ENCODE measurements at places on chromosomes 1 and 21.

DNA sequence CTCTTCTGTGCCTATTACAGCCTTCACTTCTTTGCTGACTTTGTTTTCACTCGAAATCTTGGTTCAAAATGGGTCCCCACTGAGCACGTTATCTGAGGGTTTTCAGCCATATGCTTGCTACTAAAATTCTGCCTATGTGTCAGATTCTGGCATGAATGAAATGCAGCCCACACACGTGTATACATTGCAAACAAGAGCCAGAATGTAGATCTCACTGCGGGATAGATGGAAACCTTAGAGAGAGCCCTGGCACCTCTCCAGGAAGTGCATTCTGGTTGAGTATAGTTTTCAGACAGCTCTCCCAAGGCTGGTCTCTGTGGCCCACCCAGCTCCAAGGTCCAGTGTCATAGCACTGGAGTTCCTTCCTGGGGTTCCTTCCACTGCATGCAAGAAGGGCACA is 234.7 kb upstream of the GJB5 start:
- DNase-seq = no peak

DNA sequence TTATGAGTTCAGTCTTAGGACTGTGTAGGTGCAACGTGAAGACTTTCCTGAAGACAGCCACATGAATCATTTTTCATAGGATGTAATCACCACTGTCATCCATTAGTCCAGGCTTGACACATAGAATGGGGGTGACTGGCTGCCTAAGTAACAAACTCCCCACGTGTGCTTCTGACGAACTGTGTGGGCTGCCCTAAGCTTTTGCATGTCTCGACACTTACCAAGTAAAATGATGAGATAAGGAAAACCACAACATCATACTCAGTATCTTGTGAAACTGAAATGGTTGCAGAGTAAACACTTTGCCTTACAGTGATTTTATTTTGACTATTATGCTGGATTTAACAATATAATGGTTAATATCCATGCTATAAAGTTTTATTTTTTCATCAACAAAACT is 19.5 kb downstream of the ERG start:
- DNase-seq = peak; percentile 69

GRCh38 chr21:34693192-34693810 is 24.5 kb downstream of the CLIC6 start:
- DNase-seq = peak; percentile 79

DNA sequence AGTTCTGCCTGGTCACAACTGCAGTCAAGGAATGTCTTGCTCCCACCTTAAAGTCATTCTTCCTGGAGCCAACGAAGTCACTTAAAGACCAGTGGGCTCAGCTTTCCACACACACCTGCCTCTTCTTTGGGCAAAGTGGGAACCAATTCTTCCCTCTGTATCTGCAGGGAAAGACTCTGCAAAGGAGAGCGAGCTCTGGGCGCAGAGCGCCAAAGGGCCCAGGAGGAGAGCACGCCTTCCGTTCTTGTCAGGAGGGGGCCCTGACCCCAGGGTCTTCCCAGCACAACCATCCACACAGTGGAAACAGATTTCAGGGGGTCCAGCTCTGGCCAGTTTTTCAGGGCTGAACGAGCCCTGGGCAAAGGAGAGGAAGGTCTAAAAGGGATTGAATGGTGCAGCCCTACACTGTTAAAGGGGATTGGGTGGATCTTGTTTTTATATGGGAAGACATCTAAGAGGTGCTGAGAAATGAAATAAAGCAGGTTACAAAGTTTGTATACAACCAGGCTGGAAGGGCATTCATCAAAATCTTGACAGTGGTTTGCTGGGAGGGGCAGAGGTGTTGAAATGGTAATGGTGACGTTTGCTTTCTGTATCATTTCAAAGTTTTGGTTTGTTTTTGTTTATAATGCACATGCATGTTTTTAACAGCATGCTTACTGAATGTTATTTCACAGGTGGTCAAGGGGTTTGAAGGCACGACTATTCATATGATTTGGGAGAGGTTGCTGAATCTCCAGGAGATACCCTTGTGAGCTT is 6.8 kb upstream of the OLIG2 start:
- DNase-seq = no peak

DNA sequence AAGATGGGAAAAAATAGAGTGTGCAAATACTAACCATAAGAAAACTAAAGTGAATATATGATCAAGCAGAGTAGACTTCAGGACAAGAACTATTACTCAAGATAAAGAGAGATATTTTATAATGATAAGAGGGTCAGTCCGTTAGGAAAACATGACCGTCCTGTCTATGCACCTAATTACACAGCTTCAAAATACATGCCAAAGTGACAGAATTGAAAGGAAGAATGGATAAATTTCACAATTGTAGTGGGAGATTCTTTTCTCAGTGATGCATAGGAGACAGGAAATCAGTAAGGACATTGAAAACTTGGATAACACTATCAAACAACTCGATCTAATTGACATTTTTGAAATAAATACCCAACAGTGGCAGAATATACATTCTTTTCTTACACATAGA is 489.0 kb downstream of the CAMTA1 start:
- no peak for DNase-seq

DNA sequence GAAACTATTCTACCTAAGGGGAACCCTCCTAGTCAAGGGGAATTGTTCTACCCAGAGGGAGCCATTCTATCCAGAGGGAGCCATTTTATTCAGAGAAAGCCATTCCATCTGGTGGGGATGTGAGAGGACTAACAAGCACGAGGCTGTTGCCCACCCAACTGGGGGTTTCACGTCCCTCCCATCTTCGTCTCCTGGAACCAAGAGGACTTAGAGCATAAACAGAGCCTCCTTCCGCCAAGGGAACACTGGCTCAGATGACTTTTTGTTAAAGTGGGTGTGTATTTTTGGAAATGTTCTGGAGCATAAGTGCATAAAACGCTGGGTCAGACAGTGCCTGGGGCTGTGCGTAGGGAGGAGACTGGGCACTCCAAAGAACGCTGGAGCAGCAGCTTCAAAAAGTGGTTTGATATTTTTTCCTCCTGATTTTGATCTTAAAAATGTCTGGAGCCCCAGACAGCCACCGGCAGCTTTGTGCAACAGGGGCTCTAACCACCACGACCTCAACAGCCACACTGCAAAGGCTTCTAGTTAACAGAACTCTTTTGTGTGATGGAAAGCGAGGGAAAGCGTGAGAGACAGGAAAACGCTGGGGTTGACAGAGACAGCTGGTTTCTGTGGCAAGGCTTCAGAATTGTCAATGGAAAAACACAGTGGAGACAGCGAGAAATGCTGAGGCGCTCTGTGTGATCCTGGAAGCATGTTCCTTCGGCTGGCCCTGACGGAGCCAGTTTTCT is 363.6 kb upstream of the CAMK1G start:
- DNase-seq = no peak

DNA sequence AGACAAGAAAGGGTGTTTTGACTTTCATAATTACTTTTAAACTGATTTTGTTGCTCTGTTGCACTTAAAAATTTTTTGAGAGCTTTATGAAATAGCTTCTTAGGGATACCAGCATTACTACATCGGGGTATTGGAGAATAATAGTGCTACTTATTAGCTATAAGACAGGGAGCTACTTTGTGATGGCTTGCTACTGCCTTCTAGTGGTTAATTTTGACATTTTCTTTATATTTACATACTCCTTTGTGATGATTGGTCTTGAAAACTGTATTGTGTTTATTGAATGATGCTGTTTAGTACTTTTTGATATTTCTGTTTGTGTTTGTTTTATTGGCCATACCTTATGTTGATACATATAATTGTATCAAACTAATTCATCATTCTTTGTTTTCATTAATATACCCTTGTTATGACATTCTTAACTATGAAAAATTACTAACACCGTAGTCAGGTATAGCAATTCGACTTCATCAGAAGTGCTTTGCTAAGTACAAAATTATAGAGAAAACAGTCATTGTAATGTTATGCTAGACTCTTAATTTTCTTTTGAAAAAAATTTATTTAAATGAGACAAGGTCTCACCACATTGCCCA is 85.5 kb downstream of the CLIC4 start:
- DNase-seq = peak; percentile 47

- DNase-seq = no peak
Measured at GRCh38 chr1:228987286-228987685, 252.0 kb downstream of the RHOU start.

GRCh38 chr1:17768651-17769241 is 13.6 kb downstream of the ACTL8 start:
- peak; percentile 71 for DNase-seq

- DNase-seq = no peak
Measured at GRCh38 chr1:40258445-40258769, 371 bp downstream of the ZMPSTE24 start.

- DNase-seq = no peak
Measured at GRCh38 chr1:87495147-87495546, 166.5 kb downstream of the LMO4 start.

DNA sequence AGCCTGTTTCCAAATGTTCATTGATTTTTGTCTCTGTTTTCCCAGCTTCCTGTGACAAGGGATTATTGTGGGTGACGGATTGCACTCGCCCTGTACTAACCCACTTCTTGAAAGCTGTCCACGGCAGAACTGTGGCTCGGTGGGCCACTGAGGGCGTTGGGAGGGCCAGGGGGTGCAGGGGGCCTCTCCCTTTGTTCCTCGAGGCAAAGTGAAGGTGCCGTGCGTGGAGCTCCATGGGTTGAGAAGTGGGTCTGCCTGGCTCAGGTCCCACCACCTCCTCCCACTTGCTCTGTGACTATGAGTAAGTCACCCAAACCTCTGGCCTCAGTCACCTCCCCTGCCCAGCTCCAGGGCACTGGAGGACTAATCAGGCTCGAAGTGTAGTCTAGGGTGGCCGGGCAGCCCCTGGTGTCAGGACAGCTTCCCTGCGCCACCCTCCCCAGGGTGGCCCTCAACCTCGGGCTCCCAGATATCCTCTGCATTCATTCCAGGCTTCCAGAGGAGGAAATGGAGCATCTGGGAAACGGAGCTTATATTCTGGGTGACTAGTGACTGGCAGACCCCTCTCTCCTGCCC is 148.6 kb downstream of the NPHP4 start:
- no peak for DNase-seq

DNA sequence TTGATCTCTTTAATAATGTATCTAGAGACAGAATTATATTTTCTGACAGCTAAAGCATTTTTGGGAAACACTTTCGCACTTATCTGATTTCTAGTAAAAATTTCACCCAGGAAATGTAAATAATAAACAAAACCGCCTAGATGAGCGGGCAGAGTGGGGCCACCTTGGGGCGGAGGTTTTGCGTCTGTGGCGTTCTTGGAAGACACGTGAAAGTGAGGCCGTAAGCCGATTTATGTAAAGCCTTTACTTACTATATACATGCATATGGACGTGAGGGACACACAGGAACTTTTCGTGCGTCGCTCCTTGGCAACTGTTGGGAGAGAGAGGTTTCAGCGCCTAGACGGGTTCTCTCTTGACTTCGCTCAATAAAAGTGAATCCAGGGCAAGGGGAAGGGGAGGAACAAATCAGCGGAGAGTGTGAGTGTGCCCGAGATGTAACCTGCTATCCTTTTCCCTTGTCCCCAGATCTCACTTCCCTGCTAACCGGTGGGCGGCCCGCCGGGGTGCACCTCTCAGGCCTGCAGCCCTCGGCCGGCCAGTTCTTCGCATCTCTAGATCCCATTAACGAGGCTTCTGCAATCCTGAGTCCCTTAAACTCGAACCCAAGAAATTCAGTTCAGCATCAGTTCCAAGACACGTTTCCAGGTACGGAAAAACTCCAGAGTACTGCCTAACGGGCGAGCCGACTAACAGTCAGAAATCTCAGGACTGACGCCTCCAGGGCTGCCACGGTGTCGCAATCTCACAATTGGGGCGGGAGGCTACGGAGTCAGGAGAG is 1.7 kb downstream of the HLX start:
- no peak for DNase-seq

GRCh38 chr1:6770751-6771440 is 14.4 kb upstream of the CAMTA1 start:
- DNase-seq = peak; percentile 40

DNA sequence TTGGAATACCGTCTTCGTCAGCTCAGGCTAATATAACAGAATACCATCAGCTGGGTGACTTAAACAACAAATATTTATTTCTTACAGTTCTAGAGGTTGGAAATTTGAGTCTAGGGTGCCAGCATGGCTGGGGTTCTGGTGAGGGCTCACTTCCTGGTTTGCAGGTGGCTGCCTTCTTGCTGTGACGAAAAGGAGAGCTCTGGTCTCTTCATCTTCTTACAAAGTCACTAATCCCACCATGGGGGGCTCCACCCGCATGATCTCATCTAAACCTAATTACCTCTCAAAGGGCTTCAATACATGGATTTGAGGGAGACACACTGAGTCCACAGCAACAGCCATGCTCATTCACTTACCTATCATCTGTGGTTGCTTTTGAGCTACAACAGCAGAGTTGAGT is 78.3 kb downstream of the PSMG1 start:
- DNase-seq = no peak

GRCh38 chr1:104765085-104765484 is 1015.4 kb downstream of the AMY1C start:
- no peak for DNase-seq

DNA sequence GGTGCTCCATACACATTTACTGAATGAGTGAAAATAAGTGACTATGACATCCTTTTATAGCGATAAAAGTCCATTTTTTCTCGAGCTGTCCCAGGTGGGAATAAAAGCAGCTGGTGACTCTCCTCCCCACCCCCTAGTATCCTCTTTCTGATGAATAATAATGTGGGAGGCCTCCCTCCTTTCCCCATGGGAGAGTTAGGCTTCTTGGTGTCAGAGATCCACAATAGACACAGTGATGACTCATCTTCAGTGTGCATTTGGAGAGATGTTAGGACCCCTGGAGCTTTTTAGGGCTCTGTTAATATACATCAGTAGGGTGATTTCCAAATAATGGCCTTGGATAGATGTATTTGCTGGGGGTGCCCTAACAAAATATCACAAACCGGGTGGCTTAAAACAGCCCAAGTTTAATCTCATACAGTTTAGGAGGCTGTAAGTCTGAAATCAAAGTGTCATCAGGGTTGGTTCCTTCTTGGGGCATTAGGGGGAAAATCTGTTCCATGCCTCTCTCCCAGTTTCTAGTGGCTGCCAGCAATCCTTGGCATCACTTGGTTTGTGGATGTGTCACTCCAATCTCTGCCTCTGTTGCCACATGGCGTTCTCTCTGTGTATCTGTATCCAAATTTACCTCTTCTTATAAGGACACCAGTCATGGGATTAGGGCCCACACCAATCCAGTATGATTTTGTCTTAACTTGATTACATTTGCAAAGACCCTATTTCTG is 4.4 kb upstream of the PHC2 start:
- DNase-seq = peak; percentile 78

DNA sequence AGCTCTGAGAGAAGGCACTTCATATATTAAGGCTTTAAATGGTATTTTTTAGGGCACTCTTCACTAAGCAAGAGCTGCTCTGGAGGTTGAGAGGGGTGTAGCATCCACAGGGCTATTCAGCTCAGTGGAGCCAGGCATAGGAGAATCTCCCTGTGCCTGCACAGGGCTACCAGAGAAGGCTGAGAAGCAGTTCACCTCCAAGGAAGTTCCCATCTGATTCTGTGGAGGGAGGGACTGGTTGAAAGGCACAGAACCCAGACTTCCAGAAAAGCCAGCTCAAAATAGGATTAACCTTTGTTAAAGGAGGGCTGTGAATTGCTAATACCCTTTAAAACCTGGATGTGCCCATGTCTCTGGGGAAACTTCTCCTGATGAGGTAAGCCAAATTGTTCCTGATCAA is 304.5 kb downstream of the TTLL7 start:
- DNase-seq = no peak
